Vagina (tissue), 2 donors: ENCODE measurements at places on chromosomes 16 and 17. TPM values are rescaled to one million over a fixed set of nuclear protein-coding genes. Genes with fewer than 3 reads are reported as not detected.

Gene MYCBPAP
- not detected for total RNA-seq

GRCh38 chr16:66562986-66563385 is 3.3 kb upstream of the CMTM1 start:
- DNase-seq, result no peak

DNA sequence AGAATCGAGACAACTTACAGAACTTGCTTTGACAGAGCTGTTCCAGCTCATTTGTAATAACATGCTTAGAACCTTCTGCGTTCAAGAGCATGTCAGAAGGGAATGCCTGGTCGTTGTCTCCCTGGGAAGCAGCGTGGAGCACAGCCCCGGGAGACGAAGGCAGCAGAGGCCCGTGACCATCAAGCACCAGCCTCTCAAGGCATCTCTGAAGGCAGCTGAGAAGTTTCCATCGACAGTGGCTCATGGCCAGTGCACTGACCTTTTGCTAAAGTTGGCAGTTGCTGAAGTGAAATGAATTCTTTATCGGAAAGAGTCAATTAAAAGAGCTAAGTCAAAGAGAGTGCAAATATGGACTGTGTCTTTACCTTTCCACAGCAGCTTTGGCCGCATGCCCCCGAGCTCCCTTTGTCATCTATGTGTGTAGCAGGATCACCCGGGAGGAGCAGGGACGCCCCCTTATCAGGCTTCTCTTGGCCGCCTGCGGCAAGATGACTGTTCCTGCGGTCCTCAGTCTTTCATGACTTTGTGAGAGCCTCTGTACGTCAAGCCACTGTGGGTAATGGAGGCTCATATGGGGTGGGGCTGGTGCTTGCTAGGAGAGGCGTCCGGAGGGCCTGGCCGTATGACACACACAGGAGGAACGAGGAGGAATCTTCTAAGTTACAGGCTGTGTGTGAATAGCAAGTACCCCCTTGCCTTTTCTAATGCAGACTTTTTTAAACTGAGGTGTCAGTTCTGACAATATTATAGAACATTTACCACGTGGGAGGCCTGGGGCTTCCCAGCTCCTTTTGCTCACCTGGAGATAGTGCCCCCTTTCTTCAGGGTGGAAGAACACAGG is 54.2 kb downstream of the LDHD start:
- DNase-seq, result no peak

- DNase-seq, result no peak
Measured at GRCh38 chr17:13297183-13297582, 279.4 kb upstream of the ELAC2 start.

Gene C16orf89
- 4.4 TPM for total RNA-seq

- DNase-seq, result no peak
Measured at GRCh38 chr16:56792967-56793366, 63.0 kb downstream of the NUP93 start.

Gene IGF2BP1
- total RNA-seq, result not detected

Gene ACE
- total RNA-seq, result 9.6 TPM

GRCh38 chr16:70796301-70796700 is 4.7 kb downstream of the VAC14 start:
- DNase-seq, result no peak

Gene PARD6A
- total RNA-seq, result 1.2 TPM

- DNase-seq, result no peak
Measured at GRCh38 chr16:66904428-66904845, 14.2 kb downstream of the CDH16 start.

Gene KRTAP4-4
- not detected for total RNA-seq

Gene CCL22
- 0.49 TPM for total RNA-seq

DNA sequence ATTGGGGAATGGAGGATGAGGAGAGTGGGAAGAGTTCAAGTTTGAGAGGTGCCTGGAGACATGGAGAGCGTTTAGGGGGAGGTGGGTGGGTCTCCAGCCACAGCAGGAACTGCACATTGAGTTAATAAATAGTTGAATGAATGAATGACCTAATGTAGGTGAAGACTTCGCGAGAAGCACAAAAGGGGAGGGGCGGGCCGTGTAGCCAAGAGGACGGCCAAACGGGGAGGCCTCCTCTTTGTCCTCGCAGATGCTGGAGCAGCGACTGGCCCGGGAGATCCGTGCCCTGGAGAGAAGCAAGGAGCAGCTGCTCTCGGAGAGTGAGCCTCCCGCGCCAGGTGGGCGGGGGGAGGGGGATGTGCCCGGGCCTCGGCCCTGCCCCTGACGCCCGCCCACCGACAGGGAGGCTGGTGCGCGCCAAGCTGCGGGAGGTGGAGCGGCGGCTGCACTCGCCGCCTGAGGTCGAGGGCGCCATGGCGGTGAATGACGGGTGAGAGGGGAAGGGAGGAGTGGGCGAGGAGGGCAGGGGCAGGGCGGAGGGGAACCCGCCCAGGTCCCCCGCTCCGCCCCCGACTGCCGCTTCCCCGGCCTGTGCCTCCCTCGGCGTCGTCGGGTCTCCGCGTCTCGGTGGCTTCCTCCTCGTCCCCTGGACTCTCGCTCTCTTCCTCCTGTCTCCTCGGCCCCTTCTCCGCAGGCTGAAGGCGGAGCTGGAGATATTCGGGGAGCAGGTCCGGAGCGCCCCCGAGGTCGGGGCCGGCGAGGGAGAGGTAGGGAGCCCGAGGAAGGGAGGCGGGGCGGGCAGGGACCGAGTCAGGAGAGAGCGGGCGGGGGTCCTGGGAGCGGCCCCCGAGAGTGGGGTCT is 12.9 kb downstream of the SYCE1L start:
- DNase-seq, result no peak

DNA sequence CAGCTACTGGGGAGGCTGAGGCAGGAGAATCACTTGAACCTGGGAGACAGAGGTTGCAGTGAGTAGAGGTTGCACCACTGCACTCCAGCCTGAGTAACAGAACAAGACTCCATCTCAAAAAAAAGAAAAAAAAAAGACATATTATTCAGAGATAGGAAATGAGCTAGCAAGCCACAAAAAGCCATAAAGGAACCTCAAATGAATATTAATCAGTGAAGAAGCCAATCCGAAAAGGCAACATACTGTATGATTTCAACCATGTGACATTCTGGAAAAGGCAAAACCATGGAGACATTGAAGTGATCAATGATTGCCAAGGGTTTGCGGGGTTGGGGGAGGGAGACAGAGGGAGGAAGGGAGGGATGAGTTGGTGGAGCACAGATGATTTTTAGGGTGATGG is 8.4 kb upstream of the EXOC7 start:
- no peak for DNase-seq

DNA sequence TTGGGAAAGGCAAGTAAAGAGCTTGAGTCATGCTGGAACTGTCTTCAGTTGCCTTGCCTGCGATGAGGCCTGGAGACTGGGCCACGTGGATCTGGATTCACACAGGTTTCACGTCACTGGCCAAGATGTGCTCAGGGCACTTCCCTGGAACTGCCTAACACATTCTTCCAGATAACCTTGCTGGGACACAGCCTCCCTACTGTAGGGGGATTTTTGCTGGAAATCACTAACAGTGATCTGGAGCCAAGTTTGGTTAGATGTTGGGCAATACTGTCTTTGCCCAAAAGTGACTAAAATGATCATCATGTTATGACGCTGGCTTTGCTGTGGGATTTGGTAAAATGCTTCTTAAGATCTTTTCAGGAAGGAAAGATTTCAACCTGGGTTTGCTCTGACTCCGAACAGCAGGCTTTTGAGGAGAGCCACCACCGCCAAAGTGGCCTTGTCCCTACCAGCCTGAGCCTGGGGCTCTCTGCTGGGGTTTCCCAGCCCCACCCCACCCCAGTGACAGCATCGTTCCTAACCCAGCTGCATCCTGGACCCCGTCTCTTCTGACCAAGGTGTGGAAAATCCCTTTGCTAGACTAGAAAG is 14.7 kb downstream of the C1QTNF1 start:
- DNase-seq, result no peak

DNA sequence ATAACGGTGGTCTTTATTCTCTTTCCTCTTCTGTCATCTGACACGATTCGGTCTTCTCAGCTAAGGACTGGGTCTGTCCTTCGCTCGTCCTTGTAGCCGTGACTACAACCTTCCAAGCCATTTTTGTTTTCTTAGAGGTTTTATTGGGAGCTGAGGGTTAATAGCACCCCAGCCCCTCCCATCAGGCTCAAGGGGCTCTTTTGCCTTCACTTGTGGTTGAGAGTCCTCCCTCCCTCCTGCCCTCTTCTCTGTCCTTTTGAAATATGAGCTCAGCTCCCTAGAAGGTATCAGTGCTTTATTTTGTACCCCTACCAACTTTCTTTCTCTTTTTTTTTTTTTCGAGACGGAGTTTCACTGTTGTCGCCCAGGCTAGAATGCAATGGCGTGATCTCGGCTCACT is 24.7 kb downstream of the SOCS3 start:
- no peak for DNase-seq

DNA sequence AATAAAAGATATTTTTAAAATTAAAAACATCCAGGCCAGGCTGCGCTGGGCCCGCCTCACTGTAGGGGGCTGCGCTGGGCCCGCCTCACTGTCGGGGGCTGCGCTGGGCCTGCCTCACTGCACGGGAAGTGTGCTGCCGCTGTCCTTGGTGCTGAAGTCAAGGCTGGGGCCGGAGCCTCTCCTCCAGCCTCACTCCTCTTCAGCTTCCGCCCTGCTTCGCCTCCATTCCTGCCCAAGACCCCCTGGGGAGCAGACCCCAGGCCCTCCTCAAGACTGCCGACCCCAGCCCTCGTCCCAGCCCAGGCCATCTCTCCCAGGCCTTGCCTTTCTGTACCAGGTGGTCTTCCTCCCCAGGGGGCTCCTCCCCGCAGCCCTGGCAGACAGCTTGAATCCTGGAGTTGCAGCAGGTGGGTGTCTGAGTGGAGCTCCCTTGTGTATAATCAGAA is 26.2 kb downstream of the ENDOV start:
- no peak for DNase-seq

Gene BEAN1
- not detected for total RNA-seq

DNA sequence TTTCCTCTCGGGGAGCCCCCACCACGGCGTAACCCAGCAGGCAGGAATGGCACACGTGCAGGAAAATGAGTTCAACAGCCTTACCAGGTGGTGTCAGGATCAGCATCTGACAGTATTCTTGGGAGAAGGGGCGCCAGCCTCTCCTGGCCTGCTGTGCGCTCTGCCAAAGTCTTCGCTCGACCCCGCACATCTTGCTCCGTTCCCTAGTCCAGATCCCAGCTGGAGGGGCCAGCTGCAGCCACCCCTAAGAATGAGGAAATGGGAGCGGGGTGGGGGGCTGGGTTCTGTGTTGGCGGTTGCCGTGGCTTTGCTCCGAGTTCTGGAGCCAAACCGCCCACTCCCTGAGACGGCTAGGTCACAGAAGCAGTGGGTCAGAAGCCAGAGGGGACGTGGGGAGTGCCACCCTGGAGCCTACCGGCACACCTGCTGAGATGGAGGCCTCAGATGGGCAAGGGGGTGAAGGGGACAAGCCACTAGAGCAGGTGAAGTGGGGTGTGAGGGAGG is at the start of gene CHCT1:
TSS of gene CHCT1 (plus strand) at position 328 of the 504 bp plus-strand sequence. CDS start at position 432, 104 bp downstream.
- no peak for DNase-seq

DNA sequence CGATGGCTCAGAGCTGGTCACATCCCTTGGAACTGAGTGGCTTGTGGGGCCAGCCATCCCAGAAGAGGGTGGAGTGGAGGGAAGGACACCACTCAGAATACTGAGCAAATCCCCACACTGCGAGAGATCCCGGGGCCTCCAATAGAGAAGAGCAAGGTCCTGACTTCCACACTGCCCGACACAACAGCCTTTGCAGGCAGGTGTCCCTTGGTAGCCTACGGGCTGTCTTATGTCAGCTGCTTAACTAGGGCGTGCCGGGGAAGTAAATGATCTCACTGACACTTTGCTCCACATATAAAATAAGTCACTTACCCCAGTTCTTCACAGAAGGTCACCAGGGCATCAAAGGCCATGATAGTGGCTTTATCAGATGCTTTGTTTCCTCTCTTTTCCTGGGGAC is 16.1 kb downstream of the RECQL5 start:
- no peak for DNase-seq

Gene TPPP3
- 28.2 TPM for total RNA-seq

GRCh38 chr17:2682176-2682938 is 29.2 kb downstream of the CLUH start:
- DNase-seq, result no peak

Gene EFTUD2
- total RNA-seq, result 55.5 TPM

- no peak for DNase-seq
Measured at GRCh38 chr16:84088695-84089395, 27.9 kb downstream of the MBTPS1 start.

- DNase-seq, result no peak
Measured at GRCh38 chr16:56506941-56507340, 12.9 kb downstream of the BBS2 start.

DNA sequence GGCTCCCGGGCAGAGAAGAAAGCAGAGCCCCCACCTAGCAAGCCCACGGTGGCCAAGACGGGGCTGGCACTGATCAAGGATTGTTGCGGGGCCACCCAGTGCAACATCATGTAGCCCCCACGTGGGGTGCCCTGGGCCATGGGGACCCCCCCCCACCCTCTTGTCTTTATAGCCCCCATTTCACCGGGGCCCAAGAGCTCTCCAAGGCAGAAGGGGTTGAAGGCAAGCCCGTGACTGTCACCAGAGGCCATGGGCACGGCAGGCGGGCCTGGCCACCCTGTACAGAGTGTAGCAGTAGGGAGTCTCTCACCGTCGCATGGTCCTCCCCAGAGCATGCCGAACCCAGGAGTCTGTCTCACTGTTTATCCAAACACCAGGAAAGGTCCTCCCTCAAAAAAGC is 56.2 kb downstream of the MARF1 start:
- DNase-seq, result no peak

DNA sequence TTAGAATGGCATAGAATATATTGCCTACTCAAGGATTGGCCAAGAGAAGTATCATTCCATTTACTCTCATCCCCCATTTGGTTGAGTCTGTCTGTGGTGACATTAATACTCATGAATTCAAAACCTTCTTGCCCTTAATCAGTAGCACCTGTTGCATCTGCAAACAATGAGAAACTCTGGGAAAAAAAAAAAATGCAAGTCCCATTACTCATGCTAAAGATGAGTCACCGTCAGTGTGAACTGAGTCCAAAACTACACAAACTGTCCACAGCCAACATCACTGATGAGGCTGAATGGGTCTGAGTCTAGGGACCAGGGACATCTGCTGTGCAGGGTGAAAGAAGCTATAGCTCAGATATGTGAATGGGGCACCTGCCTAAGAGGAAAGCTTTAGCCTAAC is 96.9 kb upstream of the ADAMTS18 start:
- DNase-seq, result no peak

DNA sequence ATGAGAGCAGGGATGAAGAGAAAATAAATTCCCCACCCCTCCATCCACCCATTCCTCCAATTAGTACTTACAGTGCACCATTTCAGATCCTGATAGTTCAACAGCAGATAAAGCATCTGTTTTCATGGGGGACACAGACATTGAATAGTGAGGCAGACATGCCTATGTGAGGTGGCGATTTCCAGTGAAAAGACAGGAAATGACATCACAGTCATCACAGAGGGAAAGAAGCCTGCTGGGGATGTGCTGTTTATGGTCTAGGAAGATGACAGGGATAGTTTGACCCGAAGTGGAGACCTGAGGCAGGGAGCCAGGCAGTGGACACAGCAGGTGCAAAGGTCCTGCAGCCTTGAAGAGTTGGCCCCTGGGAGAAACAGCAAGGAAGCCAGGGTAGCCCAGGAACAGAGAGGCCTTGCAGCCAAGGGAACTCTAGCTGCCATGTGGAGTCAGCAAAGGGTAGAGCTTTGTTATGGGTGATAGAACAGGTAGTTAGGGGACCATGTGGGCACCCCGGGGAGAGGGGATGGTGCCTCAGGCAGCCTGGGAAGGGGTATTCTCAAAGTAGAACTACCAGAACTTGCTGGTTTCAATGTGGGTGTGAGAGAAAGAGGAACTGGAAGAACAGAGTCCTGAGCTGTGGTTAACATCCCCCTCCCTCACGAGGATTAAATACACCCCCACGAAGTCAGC is 256.6 kb downstream of the CPPED1 start:
- no peak for DNase-seq
